ENCODE measurements at places on chromosomes 13 and 19.
A peak's percentile ranks its signal among the peaks of the same experiment; 100 is the strongest.

- peaks cover 29% of the 10 kb centered on the region for H3K36me3 ChIP-seq
- H3K27ac ChIP-seq = no peak overlapping the region
- no peaks in the 10 kb centered on the region for H3K27me3 ChIP-seq
- H3K4me1 ChIP-seq = peaks cover 16% of the 10 kb centered on the region
- no peak overlapping the region for H3K4me3 ChIP-seq
- DNase-seq = no peak
These were observed 918 bp upstream of the PSPN start for GRCh38 chr19:6376512-6377190.

DNA sequence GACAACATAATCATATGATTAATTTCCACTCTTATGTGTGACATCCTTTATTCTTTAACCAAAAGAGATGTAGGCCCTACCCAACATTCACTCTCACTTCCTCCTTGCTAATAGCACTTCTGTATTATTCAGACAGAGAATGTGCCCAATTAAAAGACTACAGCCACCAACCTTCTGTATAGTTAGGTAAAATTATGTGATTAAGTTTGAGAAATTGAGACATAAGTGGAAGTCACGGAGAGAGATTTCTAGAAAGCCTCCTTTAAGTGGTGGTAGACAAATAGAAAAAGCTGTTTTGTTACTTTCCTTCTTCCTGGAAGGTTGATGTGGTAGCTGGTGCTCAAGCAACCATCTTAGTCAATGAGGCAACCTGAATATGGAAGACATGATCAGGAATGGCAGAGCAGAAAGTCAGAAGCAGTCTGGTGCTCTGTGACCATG is 14.8 kb downstream of the EPSTI1 start:
- H3K4me3 ChIP-seq = no peak overlapping the region
- H3K36me3 ChIP-seq = no peaks in the 10 kb centered on the region
- DNase-seq = no peak
- H3K4me1 ChIP-seq = no peaks in the 10 kb centered on the region
- no peak overlapping the region for H3K27ac ChIP-seq

DNA sequence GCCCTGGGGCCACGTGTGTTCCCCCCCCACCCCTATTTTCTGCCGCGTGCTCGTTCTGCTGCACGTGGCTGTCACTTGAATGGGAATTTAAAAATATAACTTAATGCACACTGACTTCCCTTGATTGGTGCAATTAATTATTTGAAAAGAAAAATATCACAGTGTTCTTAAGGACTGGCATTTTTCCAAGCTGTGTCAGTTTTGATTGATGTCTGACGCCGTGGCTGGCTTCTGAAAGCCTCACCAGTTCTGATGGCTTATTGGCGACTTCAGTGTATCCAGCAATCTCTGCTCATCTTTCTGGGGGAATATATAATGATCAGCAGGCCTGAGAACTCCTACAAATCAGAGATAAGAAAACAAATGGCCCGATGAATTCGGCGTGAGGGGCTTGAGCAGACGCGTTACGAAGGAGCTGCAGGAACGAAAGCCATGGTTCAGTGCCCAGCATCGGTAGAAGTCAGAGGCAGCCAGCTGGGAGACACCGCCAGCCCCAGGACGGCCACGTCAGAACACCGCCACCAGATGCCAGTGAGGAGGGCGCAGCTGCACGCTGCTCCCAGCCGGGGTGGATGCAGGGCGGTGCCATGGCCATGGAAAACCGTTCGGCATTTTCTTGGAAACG is 111.2 kb downstream of the KDM4B start:
- no peaks in the 10 kb centered on the region for H3K27me3 ChIP-seq
- H3K27ac ChIP-seq = no peak overlapping the region
- H3K36me3 ChIP-seq = peaks cover 10% of the 10 kb centered on the region
- DNase-seq = no peak
- H3K4me1 ChIP-seq = no peaks in the 10 kb centered on the region

DNA sequence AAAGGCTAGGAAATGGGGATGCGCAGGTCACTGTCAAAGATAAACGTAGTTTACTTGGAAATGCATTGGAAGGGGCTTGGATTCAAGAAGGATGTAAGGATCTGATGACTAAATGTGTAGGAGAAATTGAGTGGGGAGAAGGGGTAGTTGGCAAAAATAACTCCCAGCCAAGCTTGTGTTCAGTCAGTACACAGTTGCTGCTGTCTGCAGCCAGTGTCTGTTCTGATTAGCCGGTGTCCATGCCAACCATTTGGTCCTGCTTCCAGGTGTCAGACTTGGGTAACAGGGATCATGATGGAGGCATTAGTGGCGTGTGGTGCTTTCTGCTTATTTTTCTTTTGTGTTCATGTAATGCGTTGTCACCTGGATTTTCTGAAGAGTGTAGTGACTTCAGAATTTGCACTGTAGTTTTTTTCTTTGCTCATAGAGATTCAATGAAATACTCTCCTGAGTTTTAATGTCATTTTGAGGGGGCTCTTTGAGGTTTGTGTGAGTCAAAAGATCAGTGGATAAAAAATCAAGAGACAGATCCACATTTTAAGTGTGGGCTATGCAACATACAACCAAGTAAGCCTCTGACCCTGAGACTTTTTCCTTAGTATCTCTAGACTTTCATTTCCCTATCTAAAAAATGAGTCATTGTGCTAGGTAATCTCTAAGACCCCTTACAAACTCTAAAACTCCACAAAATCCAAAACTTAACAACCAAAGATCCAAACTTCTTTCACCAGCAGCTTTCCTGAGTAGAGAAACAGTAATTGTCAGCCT is 103.9 kb downstream of the WDFY2 start:
- no peak overlapping the region for H3K27ac ChIP-seq
- no peaks in the 10 kb centered on the region for H3K36me3 ChIP-seq
- DNase-seq = no peak
- no peaks in the 10 kb centered on the region for H3K27me3 ChIP-seq
- H3K4me3 ChIP-seq = no peak overlapping the region

GRCh38 chr13:99743094-99743493 is 228.5 kb downstream of the ZIC5 start:
- H3K27me3 ChIP-seq = no peaks in the 10 kb centered on the region
- H3K36me3 ChIP-seq = peaks cover 3% of the 10 kb centered on the region
- H3K4me3 ChIP-seq = no peak overlapping the region
- no peak for DNase-seq
- H3K27ac ChIP-seq = no peak overlapping the region
- no peaks in the 10 kb centered on the region for H3K4me1 ChIP-seq

DNA sequence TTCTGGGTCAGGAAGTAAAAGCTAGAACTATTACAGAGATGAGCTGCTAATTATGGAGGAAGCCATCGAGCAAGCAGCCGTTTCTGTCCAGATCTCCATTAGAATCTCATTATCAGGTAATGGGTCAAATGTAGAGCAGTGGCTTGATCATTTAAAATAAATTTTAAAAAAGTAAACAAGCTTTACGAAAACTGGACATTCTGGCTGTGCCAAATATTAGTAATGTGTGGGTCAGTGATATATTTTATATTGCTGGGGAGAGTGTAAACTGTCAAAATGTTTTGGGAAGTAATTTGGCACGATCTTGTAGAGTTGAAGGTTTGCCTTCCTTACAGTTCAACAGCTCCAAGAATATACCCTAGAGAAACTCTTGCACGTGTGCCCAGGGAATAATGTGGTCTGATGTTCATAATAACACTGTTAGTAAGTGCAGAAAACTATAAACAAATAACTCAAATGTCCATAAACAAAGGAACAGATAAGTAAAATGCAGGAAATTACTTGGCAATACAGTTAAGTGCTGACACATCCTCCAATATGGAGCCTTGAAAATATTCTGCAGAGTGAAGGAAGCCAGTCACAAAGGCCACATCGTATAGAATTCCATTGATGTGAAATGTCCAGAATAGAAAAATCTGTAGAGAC is 127.2 kb upstream of the UBL3 start:
- H3K27ac ChIP-seq = no peak overlapping the region
- no peak for DNase-seq
- no peak overlapping the region for H3K4me3 ChIP-seq
- H3K36me3 ChIP-seq = no peaks in the 10 kb centered on the region
- H3K27me3 ChIP-seq = no peaks in the 10 kb centered on the region

- H3K27ac ChIP-seq = peak overlapping the region; percentile 74
- no peak overlapping the region for H3K4me3 ChIP-seq
- peaks cover 65% of the 10 kb centered on the region for H3K4me1 ChIP-seq
- H3K27me3 ChIP-seq = no peaks in the 10 kb centered on the region
- H3K36me3 ChIP-seq = no peaks in the 10 kb centered on the region
- no peak for DNase-seq
These were observed 27.4 kb downstream of the UBAC2 start for GRCh38 chr13:99227909-99228688.

DNA sequence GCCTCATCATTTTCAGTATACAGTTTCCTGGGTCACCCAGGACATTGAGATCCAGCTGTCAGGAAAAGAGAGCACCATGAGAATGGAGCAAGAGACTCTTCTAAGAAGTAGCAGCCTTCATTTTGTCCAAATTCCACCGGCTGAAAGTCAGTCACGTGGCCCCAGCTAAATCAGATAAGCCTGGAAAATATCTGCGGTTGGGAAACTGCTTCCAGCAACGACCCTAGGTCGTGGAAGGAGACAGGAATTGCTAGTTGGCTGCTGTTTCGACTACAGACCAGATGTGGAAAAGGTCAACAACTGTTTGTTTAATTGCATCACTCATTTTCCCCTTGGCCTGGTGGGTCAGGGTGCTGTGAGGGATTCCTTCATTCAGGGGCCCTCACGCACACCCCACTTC is 107.0 kb downstream of the ZNF536 start:
- H3K27me3 ChIP-seq = no peaks in the 10 kb centered on the region
- no peak overlapping the region for H3K27ac ChIP-seq
- no peaks in the 10 kb centered on the region for H3K36me3 ChIP-seq
- DNase-seq = no peak
- H3K4me1 ChIP-seq = no peaks in the 10 kb centered on the region

DNA sequence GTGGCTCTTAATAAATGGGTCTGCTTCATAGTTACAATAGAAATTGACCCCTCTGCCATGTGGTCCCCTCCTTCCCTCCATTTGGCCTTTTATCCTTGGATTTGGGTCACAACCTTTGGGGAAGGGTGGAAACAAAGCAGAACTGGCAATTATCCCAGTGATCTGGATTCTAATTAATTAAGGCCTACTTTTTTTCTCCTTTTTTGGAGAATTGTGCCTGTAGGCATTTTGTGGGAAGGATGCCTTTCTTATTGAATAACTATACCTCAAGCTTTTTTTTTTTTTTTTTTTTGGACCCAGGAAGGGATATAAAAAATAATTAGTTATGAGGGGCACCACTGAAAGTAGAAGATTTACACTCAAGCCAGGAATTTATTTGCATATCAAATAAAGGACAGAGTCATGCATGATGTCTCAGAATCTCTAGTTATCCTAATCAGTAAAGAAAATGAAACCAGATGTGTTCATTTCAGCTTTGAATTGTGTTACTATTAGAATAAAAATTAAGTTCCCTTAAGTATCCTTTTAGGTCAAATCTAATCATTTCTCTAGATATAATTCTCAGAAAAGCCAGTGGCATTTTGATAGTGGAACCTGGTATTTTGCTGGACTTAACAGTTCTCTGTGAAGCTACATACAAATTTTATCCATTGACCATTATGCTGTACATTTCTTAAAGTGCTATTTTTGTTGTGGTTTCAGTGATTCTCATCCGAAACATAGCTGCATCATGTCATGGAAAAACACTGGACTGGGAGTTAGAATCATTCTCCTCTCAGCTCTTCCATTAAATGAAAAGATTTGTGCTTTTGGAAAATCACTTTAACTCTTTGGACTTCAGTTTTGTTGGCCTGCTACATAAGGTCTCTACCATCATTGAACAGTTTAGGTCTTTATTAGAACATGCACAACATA is 129.3 kb downstream of the KCNRG start:
- DNase-seq = no peak
- H3K4me1 ChIP-seq = no peaks in the 10 kb centered on the region
- no peaks in the 10 kb centered on the region for H3K36me3 ChIP-seq
- no peak overlapping the region for H3K27ac ChIP-seq
- no peak overlapping the region for H3K4me3 ChIP-seq
- H3K27me3 ChIP-seq = no peaks in the 10 kb centered on the region

GRCh38 chr19:11142528-11143171 is 12.9 kb downstream of the SPC24 start:
- H3K4me3 ChIP-seq = no peak overlapping the region
- peaks cover 29% of the 10 kb centered on the region for H3K4me1 ChIP-seq
- no peaks in the 10 kb centered on the region for H3K36me3 ChIP-seq
- no peak overlapping the region for H3K27ac ChIP-seq
- no peak for DNase-seq

DNA sequence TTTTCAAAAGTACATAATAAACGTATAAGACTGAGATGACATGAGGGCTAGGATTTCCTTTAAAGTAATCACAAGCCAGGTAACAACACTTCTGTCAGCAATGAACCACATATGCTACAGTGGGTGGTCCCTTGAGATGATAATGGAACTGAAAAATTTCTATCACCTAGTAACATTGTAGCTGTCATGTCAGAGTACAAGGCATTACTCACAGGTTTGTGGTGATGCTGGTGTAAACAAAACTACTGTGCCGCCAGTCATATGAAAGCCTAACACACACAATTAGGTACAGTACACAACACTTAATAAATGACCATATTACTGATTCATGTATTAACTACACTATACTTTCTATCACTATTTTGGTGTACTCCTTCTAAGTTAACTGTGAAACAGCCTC is 36.8 kb downstream of the MIPEP start:
- peaks cover 5% of the 10 kb centered on the region for H3K4me1 ChIP-seq
- H3K36me3 ChIP-seq = peaks cover 4% of the 10 kb centered on the region
- no peak overlapping the region for H3K27ac ChIP-seq
- no peaks in the 10 kb centered on the region for H3K27me3 ChIP-seq

Measured in T-cell (primary cell).